ENCODE measurements at places on chromosomes 4 and X. TPM values are rescaled to one million over a fixed set of nuclear protein-coding genes. Genes with fewer than 3 reads are reported as not detected.

INTU gene
- total RNA-seq = 2.4 TPM

KANTR gene
- 8.0 TPM for total RNA-seq

BEX1 gene
- total RNA-seq = not detected

UGT2B15 gene
- 0.28 TPM for total RNA-seq

GPR34 gene
- not detected for total RNA-seq

PNMA3 gene
- not detected for total RNA-seq

FSTL5 gene
- not detected for total RNA-seq

JAKMIP1 gene
- not detected for total RNA-seq

ARHGAP6 gene
- not detected for total RNA-seq

BTK gene
- total RNA-seq = not detected

CTAG1A gene
- not detected for total RNA-seq

GCNA gene
- 0.70 TPM for total RNA-seq

PFKFB1 gene
- total RNA-seq = not detected

ESX1 gene
- not detected for total RNA-seq

ADAM29 gene
- not detected for total RNA-seq

ADRA2C gene
- total RNA-seq = not detected

KLHL15 gene
- 2.3 TPM for total RNA-seq

SLC25A43 gene
- total RNA-seq = 11.3 TPM

ADH7 gene
- total RNA-seq = not detected

ZXDA gene
- 2.1 TPM for total RNA-seq

COX18 gene
- 33.7 TPM for total RNA-seq

BANK1 gene
- 0.43 TPM for total RNA-seq

POF1B gene
- 48.7 TPM for total RNA-seq

FLNA gene
- 482 TPM for total RNA-seq

CRMP1 gene
- not detected for total RNA-seq

TCP11X2 gene
- not detected for total RNA-seq

Measured in HT-29 (cell line).